ENCODE measurements at places on chromosomes 3 and 15.

GRCh38 chr15:92843814-92844213, 56.3 kb upstream of the CHD2 start:
- DNase-seq: no peak

DNA sequence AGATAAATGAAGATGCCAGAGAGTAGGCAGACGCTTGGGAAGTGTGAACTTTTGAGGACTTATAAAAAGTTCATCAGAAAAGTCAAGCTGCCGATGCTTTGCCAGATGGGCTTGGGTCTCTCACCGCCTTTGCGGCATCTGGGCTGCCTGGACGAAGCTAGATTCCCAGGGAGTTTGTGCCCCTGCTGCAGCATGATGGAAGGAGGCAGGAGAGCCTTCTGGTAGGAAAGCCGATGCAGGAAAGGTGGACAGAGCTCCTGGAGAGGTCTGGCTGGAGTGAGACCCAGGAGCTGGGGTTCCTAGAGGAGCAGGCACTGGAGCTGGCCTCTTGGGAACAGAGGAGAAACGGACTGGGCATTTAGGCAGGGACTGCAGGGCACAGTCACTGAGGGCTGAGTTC, 51.9 kb upstream of the ATP2B2 start:
- DNase-seq: no peak

- no peak for DNase-seq
Measured at GRCh38 chr15:62469874-62470688, 305.0 kb upstream of the C2CD4B start.

GRCh38 chr3:188516515-188516914, 362.6 kb downstream of the LPP start:
- no peak for DNase-seq

Measured in stimulated activated CD8-positive, alpha-beta memory T cell treated with anti-CD3 and anti-CD28 coated beads, Interleukin-4, amount 100 ng/mL, for 4 hours (primary cell).